ENCODE measurements at places on chromosomes 4 and X.

DNA sequence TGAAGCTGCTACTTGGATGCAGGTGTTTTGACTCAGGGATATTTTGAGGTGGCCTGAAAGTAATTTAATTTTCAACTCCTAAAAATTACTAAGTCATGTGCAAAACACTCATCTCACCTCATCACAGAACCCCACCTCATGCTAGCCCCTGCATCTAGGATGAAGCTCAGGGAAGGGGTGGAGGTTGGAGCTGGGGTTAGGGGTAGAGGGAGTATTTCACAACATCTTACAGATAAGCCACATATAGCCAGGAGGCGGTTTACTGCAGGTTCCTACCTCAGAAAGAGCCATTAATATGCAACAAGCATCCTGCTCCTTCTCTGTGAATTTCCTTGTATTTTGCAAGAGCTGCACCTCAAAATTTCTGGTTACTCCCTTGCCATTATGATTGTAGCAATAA is 70.5 kb upstream of the TSPAN5 start:
- no peak for DNase-seq

GRCh38 chrX:122770581-122770980 is 413.5 kb upstream of the GRIA3 start:
- DNase-seq, result no peak

DNA sequence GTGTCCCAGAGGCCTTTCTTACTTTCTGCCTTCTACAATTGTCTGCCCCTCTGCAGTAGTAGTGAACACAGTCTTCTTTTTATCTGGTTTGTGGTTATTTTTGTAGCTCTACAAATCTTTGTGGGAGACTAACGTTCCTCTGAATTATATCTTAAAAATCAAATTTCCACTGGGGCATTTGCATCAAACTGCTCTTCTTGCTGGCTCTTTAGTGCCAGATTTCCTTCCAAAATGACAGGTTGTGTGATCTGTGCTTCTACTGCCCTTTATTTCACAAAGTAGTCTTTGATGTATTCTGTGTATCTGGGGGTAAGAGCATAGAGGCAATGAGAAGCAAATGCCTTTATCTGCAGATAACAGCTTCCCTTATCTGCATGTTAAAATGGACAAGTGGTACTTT is 34.5 kb downstream of the TSPAN7 start:
- DNase-seq, result no peak

GRCh38 chr4:15469402-15470127 is at the start of gene CC2D2A:
Gene CC2D2A (plus strand): TSS chr4:15469882. CDS start chr4:15475933, 6,051 bp downstream.
- no peak for DNase-seq

GRCh38 chr4:829291-829690 is 3.4 kb upstream of the CPLX1 start:
- DNase-seq, result no peak

DNA sequence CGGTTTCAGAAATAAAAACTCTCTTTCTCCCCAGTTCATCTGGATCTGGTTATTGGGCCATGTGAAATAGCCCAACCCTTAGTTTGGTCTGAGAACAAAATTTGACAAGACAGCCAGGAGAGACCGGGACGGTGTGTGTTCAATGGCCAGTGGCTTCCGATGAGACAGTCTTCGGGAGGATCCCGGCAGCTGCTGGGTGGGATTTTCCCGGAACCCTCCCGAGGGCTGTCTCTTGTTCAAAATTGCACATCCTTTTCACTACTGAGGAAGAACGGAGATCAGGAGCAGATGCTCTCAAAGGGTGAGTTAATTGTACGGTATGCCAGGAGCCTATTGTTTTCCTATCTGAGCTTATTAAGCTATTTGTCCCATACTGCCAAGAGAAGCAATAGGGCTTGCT is 166.5 kb downstream of the PRR32 start:
- no peak for DNase-seq

DNA sequence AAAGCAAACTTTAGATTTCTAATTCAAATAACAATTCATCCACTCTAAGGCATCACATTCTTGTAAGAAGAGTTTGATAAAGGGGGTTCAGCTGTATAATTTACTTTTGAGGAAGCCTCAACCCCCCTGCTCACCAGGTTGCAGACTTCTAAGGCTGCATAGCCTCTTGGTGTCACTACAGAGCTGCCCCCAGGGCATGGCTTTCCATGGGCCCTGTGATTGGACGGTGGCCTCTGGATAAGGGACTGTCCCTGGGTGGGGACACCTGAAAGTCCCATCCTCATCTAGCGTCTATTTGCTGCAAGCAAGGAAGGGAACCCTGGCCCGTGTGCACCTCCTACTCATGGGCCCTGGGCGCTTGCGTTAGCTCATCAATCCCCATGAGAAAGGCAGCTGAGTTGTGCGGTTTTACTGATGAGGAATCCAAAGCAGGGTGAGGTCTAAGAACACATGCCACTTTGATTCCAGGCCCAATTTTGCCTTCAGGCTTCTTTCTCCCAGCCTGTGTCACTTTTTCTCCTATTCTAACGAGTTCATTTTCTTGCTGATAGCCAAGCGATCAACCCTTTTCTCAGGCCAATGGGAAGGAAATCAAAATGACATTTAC is 51.8 kb downstream of the SCML1 start:
- no peak for DNase-seq

- DNase-seq, result no peak
Measured at GRCh38 chrX:129586446-129586845, 46.4 kb downstream of the OCRL start.

DNA sequence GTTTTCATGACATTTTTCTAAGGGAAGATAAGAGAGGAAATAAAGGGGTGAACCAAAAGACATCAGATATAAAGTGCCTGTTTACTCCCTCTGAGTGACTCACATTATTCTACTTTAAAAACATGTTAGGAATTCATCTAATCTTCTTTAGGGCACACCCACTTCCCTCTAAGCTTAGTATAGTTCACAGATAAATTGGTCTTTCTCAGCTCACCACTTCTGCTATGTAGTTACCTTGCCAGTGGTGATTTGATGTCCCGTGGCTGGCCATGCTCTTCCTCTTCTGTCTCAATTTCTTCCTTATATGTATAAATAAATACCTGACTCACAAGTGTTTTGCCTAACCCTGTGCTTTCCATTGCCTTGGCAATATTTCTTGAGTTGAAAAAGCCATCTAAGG is 96.8 kb downstream of the PDLIM5 start:
- DNase-seq, result peak; percentile 16

DNA sequence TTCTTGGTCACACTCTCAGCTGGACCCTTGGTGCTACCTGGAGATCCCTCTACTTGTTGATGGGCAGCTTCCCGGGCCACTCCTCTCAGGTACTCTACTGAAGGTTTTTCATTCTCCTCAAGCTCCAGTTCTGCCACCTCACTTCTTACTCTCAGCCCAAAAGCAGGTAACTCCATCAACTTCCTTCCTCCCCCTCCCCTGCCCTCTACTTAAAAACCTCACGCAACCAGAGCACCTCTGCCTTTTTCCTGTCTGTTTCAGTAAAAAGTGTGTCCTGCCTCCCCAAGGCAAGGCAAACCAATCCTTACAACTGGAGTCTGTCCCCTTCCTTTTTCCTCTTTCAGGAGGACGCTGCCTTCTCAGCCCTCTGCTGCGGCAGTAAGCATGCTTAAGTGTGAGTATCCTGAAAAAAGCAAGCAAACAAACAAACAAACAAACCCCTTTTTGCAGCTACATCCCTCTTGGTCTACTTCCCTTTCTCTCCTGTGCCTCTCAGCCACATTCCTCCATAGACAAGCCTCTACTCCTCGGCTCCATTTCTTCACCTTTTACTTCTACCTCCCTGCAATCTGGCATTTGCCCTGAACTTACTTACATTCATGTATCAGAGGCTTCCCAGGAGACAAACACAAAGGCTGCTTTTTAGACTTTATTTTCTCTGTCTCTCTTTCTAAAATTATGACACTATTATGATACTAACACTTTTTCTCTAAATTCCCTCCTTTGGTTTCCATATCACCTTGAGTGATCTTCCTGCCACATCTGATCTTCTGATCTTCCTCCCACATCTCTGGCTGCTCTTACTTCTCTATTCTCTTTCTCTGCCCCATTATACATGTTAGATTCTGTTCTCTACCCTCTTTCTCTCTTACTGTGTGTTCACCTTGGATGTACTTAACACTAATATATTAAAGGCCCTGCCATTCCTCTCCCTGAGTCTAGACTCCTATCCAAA is 5.4 kb downstream of the ALPK1 start:
- DNase-seq, result no peak

DNA sequence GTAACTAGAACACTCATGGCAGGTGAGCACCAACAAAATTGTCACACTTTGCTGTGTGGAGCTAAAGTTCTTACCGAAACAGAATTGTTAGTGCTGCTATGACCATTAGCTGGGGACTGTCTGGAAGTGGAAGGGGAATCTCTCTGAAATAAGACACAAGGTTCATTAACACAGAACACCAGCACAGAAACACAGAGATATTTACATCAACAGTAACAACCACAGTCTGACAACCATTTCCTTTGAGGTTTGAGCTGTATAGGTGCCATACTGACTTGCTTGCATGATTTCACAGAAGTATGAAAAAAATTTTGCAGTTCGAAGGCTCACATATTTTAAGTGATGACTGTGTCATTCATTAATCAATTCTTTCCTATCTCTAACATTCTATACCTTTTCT is 109.8 kb downstream of the NYX start:
- DNase-seq, result no peak

DNA sequence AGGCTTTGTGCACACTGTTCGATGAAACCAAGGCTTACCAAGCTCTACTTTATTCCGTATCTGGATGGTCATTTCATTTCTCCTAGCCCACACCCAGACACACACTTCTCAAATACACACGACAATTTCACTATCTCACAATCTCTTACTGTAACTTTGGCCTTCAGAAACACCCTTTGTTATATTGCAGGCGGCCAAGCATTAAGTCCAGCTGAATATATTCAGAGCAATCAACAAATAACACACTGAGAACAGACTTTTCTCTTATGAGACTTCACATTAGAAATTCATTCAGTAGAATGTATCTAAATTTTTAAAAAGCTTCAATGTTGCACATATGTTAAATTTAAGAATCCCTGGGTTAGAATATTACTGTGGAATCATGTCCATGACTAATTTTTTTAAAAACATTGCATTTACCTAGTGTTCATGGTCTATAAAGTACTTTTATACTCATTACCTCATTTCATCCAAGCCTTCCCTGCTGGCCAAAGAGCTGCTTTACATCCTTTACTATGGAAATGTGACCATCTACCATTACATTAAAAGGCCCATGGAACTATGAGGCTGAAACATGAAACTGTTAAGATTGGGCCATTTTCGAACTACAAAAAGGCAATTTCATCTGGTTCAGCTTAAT is 10.5 kb upstream of the MAGEB17 start:
- DNase-seq, result no peak

- DNase-seq, result no peak
Measured at GRCh38 chrX:31845003-31845402, 773.2 kb upstream of the FTHL17 start.

- no peak for DNase-seq
Measured at GRCh38 chr4:134024251-134024650, 177.3 kb downstream of the PABPC4L start.

DNA sequence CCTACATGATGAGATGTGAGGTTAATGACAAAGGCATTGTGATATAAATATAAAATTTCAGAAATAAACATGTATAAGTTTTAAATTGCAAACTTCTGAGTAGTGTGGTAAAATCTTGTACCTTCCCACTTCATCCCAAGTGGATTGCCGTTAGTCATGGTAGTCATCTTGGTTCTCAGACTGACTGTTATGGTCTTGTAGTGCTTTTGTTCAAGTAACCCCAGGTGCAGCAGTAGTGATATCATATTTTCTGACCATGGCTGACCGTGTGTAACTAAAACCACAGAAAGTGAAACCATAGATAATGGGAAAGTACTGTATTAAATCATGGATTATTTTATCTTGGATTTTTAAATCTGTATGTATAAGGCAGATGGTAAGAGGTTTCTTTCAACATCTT is 74.8 kb upstream of the SLIT2 start:
- DNase-seq, result no peak

DNA sequence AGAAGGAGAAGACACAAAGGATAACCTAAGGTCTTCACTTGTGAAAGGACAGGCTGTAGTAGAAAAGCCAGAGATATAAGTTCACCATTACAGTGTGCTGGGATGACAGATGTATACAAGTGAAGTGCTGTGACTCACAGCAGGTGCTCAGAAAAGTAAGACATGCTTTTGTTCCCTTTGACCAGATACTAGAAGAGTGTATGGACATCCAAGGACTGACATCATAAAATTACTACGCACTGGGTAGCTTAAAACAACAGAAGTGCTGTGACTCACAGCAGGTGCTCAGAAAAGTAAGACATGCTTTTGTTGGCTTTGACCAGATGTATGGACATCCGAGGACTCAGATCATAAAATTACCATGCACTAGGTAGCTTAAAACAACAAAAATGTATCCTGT is 61.6 kb upstream of the BTC start:
- no peak for DNase-seq

DNA sequence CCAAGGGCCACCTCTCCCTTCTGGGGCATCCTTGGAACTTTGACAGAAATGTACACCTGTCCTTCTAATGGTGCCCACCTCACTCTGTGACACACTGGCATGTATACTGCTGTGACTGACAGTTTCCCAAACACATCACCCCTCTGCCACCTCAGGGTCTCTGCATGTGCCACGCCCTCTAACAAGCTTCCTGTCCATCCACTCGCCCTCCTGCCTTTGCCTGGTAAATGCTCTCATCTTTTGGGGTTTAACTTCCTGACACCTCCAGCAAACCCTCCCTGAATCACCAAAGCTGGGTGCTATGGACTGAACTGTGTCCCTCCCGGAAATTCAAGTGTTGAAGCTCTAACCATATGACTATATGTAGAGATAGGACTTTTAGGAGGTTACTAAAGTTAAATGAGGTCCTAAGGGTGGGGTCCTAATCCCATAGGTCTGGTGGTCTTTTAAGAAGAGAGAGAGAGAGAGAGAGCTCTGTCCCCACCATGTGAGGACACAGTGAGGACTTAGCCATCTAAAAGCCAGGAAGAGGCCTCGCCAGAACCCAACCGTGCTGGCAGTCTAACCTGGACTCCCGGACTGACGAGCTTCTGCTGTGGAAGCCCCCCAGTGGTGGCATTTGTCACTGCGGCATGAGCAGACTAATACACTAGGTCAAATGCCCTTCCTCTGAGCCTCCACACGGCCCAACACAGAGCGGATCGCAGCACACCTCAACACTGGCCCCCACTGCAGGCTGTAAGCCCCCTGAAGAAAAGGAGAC is 95.6 kb downstream of the AFAP1 start:
- peak; percentile 38 for DNase-seq

DNA sequence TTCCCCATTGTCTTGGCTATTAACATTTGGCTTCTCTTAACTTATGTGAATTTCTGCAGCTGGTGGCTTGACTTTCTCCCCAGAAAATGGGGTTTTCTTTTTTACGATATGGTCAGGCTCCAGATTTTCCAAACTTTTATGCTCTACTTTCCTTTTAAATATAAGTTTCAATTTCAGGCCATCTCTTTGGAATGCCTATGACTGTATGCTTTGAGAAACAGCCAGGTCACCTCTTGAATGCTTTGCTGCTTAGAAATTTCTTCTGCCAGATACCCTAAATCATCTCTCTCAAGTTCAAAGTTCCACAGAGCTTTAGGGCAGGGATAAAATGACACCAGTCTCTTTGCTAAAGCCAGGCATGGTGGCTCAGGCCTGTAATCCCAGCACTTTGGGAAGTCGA is 212.9 kb upstream of the SMIM31 start:
- no peak for DNase-seq

GRCh38 chr4:5142726-5143125 is 91.4 kb downstream of the STK32B start:
- peak; percentile 3 for DNase-seq

GRCh38 chrX:39388730-39389129 is 587.5 kb downstream of the MID1IP1 start:
- DNase-seq, result no peak

- no peak for DNase-seq
Measured at GRCh38 chr4:53937918-53938317, 126.5 kb downstream of the CHIC2 start.

GRCh38 chrX:23344238-23344903 is 9.7 kb downstream of the PTCHD1 start:
- no peak for DNase-seq

Measured in HL-60 (cell line).